Stimulated activated CD4-positive, alpha-beta T cell treated with anti-CD3 and anti-CD28 coated beads, TNF-alpha, amount 100 ng/mL, for 48 hours (primary cell): ENCODE measurements at places on chromosomes 11 and 22.

DNA sequence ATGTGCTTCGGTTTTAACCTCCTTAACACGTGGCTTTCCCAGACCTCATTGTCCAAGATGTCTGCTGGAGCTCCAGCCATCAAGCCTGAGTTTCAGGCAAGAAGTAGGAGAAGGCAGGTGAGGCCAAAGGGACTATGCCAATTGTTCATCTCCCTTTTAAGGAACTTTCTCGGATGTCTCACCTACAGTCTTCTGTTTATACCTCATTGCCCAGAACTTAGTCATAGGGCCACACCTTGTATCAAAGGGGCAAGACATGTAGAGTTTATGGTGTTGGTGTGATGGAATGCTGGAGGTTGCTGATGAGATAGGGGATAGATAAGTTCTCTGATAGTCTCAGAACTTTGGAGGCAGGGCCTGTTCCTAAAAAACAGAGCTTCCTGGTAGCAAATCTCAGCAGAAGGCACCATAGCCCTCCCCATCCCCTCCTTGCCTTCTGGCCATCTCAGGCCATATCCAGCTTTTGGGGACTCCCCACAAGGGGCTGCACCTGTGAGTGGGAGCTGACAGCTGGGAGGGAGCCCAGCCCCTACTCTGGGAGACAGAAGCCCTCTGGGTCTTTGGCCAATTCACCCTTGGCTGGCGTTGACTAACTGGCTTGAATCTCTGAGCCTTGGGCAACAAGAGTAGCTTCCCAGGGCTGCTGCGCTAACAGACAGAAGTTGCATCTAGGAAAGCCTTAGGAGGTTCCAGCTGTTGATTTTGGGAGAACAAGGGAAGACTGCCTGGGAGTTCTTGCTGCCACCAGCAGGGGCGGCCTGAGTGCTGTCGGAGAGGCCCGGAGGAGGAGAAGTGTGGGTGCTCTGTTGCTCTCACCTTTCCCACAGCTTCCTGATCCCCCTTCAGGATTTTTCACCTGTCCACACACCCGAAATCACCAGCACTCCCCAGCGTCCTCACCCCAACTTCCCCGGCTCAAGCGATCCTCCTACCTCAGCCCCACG is 149.8 kb upstream of the THY1 start:
- no peak for DNase-seq

GRCh38 chr11:110130642-110131238 is 37.5 kb downstream of the ZC3H12C start:
- DNase-seq, result no peak

GRCh38 chr11:43986327-43986726 is 43.9 kb downstream of the C11orf96 start:
- no peak for DNase-seq

GRCh38 chr11:21909145-21909544 is 283.7 kb upstream of the ANO5 start:
- DNase-seq, result no peak

GRCh38 chr11:35045236-35045820 is 93.6 kb upstream of the CD44 start:
- no peak for DNase-seq

GRCh38 chr11:81585390-81585933 is 1148.2 kb downstream of the FAM181B start:
- DNase-seq, result no peak

DNA sequence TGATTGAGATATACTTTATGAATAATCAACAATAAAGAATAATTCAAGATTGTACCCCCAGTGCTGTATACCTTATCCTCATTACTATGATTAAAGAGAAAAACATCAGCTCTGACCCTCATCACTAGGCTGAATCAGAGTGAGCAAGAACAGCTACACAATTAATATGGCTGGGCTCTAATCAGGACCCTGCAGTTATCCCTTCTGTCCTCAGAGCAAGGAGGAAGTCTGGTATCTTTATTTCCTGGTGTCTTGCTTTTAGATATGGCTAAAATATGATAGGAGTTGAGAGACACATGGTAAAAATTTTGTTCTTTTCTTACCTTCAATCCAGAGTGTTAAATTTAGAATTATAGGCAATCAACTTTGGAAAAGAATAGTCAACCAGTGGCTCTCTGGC is 28.6 kb upstream of the GAB2 start:
- no peak for DNase-seq

DNA sequence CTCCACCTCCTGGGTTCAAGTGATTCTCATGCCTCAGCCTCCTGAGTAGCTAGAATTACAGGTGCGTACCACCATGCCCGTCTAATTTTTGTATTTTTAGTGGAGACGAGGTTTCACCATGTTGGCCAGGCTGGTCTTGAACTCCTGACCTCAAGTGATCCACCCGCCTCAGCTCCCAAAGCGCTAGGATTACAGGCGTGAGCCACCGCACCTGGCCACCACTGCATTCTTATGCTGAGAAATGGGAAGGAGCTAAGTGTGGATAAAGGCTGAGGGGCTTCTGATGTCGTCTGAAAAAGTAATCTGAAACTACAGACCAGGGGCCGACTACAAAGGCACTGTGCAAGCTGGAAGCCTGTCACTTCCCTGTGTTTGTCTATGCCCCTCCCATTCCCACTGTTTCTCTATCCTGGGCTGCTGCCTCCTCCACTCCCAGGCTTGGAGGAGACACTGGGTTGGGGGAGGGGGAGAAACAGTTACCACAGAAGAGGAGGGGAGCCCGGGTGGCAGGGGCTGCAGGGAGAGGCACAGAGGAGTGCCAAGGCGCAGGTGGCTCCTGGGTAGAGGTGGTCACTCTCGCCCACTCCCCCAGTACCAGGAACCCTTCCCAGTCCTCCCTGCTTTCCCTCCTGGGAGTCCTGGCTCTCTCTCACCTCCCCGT is 2.9 kb upstream of the MTA2 start:
- no peak for DNase-seq

DNA sequence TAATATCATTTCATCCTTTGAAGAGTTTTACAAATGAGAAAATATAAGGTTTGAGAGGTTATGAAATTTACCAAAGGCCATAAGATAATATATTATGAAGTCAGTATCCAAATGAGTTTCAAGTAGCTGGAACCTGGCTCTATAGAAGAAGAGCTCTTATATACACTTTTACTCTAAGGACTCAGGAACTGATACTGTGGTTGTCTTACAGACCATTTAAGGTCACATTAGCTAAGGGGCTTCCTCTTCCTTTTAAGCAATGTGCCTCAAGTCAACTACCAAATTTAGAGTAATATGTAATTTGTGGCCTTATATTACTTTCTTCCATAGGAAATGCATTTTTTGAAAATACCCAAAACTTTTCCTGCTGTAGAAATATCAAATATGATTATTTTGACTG is 369.3 kb downstream of the DLG2 start:
- no peak for DNase-seq

GRCh38 chr22:43553451-43554258 is 141.8 kb downstream of the MPPED1 start:
- no peak for DNase-seq

GRCh38 chr11:108496643-108497256 is 1.4 kb downstream of the POGLUT3 start:
- no peak for DNase-seq
